ENCODE measurements at places on chromosomes 13 and 19.

GRCh38 chr13:52414963-52415362 lies 9.0 kb upstream of the THSD1 start:
- DNase-seq = no peak

DNA sequence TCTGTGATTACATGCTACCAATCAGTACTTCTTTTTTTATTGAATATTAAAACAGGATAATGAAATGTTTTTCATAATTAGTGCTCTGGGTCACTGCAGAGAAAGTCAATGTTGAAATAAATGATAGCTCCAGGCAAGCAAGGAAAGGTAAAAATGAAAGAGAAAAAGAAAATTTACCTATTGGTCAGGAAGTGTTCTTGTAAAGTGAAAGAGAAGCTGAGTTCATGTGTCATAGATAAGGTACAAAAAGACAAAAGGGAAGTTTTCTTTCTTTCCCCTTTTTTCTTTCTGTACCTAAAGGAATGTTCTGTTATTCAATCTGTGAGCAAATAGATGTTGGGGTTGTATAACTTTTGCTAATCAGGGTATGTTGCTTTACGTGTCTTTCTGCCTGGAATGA lies 197.0 kb downstream of the PCDH9 start:
- DNase-seq = no peak

DNA sequence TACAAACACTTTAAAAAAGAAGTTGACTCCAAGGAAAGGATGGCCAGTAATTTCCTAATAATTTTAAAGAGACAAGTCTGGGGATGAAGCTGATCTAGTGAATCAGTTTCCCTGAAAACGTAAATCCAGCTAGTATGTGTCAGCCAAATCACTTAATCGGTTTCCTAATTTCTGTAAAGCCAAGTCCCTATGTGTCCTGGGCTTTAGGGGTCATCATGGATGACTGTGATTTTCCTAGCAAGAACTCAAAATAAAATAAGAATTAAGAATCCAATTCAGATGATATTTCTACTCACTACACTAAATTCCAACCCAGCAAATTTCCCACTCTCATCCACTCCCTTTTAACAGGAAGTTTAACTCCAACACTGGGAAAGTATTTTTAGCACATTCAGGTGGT lies 35.9 kb downstream of the ELF1 start:
- no peak for DNase-seq

DNA sequence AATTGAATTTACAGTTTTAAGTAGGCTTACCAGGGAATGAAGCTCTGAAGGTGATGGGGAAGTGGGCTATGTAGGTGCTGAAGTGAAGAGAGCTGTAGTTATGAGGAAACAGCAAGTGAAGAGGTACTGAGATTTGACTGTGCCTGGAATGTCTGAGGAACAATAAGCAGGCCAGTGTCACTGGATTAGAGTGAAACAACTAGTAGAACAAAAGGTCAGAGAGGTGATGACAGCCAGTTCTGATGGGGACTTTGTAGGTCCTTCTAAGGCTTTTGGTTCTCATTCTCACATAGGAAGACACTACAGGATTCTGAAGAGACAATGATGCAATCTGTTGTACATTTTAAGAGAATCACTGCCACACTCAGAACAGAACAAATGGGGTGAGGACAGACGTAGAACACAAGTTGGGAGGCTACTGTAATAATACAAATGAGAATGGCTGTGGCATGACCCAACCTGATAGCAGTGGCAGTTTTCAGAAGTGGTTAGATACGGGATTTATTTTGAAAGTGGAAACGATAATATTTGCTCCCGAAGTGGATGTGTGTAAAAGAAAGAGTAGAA lies 130.8 kb downstream of the MYCBP2 start:
- no peak for DNase-seq

DNA sequence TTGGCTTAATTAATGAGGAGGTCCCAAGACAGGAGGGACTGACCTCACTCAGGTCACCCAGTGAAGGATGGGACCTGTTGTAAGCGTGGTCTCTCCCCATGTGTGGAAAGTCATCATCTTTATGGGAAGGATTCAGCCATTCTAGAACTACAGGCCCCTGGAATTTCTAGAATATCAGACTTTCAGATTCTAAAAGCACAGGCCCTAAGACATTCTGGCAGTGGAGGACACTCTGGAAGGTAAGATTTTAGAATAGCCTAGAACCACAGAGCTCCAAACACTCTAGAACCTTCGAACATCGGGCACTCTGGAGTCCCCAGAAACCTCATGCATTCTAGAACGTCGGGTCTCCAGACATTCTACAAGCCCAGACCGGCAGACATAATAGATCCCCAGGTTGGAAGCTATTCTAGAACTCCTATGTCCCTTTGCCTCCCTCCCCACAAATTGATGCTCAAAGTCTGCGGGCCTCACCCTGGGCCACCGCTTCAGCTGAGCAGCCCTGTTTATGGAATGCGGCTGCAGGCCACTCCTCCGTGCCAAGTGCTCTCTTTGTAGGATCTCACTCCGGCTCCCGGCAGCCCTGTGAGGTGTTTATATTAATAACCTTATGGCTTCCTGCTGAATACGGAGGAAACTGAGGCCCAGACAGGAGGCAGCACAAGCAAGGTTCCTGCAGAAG lies 1.9 kb upstream of the KLK15 start:
- no peak for DNase-seq

GRCh38 chr19:50356691-50357177 lies 8.7 kb downstream of the NAPSA start:
- DNase-seq = no peak

DNA sequence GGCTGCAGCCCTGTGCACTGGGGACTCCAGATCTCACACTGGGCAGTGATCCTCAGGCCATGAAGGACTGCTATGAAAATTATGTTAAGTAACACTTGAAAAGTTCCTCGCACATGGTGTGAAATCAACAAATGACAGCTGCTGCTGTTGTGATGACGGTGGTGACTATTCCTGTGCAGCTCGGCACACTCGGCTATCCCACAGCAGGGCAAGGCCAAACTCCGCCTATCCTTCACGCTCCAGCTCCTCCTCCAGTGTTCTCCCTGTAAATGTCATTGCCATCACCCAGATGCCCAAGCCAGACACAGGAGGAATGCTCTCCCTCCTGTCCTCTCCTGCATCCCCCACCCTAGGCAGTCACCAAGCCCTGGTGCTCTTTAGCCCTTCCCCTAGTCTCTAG lies 31.3 kb downstream of the GRIK5 start:
- no peak for DNase-seq

- DNase-seq = no peak
These were observed 598.1 kb downstream of the UQCRFS1 start for GRCh38 chr19:28614634-28615545.

- DNase-seq = no peak
These were observed 1.1 kb downstream of the TNFAIP8L1 start for GRCh38 chr19:4640247-4641000.

- DNase-seq = no peak
These were observed 6.9 kb downstream of the PEAK3 start for GRCh38 chr19:2274931-2275535.

DNA sequence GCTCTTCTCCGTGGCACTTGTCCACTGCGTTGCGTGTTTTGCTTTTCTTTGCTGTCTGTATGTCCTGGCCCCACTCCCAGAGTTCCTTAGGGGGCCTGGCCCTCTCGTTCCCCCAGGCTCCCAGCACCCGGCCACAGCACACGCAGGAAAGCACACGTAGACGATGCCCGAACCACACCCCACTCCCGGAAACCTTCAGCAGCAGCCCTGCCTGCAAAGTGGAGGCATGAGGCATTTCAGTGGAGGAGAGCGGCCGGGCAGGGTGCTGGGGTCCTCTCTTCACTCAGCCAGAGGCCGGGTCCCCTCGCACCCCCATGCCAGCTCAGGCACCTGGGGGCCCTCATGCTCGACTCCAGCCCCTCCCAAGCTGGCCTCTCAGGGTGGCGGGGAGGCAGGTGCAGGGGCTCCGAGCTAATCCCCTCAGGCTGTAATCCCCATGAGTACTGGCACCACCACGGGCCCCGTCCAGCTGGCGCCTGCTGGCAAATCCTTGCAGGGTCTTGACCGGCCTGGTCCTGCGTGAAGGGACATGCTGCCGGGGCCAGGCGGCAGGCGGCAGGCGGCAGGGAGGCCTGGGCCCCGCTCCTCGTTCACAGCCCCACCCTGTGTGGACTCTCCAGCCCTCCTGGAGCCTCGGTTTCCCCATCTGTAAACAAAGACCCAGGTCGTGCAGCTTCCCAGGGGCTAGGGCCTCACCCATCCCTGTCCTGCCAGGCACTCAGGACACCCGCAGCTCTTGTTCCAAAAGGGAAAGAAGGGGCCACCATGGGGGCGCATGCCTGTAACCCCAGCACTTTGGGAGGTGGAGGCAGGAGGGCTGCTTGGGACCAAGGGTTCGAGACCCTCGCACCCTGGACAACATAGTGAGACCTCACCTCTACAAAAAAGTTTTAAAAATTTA lies 7.0 kb downstream of the PIP5K1C start:
- DNase-seq = no peak

- DNase-seq = no peak
These were observed 4.0 kb downstream of the BRD4 start for GRCh38 chr19:15328312-15328711.

- peak; percentile 70 for DNase-seq
These were observed 431.7 kb downstream of the KLF12 start for GRCh38 chr13:73702419-73703071.

DNA sequence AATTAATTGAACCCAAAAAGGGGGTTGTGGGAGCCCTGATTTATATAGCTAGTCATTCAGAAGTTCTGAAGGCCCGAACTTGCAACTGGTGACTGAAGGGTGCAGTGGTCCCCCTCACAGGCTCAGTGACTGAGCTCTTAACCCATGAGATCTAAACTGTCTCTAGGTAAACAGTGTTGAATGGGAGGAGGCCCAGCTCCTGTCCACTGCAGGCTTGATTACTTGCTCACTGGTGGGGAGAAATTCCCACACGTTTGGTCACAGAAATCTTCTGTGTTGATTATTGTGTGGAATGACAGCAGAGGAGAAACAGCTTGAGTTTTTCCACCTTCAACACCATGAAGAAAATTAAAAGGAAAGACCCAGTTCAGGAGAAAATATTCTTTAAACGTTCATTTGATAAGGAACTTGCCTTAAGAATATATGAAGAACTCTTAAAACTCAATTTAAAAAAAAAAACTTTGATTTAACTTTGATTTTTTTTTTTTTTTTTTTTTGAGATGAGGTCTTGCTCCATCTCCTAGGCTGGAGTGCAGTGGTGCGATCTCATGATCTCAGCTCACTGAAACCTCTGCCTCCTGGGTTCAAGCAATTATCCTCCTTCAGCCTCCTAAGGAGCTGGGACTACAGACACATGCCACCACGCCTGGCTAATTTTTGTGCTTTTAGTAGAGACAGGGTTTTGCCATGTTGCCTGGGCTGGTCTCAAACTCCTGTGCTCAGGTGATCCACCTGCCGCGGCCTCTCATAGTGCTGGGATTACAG lies 249.3 kb downstream of the UQCRFS1 start:
- no peak for DNase-seq

DNA sequence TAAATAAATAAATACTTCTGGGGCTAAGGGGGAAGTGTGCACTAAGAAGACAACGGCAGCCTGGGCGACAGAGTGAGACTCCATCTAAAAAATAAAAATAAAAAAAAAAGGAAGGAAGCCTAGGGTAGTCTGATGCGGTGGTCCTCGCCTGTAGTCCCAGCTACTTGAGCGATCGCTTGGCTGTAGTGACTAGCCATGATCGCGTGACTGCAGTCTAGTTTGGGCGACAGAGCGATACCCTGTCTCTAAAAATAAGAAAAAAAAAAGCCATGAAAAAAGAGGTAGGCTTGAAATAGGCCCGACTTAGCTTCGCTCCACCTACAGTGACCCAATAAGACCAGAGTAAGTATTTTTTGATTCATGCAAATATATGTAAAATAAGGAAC lies 661 bp upstream of the BABAM1 start:
- no peak for DNase-seq

DNA sequence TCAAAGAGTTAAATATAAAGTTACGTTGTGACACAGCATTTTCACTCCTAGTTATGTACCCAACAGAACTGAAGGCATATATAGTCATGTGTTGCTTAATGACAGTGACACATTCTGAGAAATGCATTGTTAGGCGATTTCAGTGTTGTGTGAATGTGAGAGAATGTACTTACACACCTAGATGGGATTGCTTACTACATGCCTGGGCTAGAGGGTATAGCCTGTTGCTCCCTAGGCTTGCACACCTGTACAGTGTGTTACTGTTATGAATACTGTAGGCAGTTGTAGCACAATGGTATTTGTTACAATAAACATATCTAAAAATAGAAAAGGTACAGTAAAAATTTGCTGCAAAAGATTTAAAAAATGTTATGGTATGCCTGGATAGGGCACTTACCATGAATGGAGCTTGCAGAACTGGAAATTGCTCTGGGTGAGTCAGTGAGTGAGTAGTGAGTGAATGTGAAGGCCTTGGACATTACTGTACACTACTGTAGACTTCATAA lies 89.2 kb downstream of the DHRS12 start:
- no peak for DNase-seq

GRCh38 chr13:93231867-93232266 lies 5.3 kb downstream of the GPC6 start:
- DNase-seq = no peak

Data from T-helper 1 cell (primary cell).